Activated CD4-positive, alpha-beta memory T cell treated with anti-CD3 and anti-CD28 coated beads for 36 hours (primary cell): ENCODE measurements at places on chromosomes 4 and X. TPM values are rescaled to one million over a fixed set of nuclear protein-coding genes. Genes with fewer than 3 reads are reported as not detected.

MXD4 gene
- 4.9 TPM for total RNA-seq

DNA sequence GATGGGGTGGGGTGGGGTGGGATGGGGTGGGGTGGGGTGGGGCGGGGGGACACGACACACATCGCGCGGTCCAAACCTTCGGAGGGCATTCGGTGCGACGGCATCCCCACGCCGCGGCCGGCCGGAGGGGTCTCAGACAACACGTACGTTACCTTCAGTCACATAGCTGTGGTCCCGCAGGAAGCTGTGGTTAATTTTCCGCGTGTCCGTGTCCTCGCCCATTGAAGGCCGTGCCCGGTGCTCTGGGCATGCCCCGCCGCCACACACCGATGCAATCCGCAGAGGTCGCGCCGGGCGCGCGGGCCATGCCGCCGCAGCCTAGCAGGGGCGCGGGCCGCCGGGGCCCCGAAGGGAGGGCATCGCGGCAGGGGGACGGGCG, 417 bp downstream of the PPP2R2C start:
- H3K27me3 ChIP-seq: peaks cover 68% of the 10 kb centered on the region
- H3K4me3 ChIP-seq: no peak overlapping the region
- no peaks in the 10 kb centered on the region for H3K36me3 ChIP-seq
- H3K4me1 ChIP-seq: peaks cover 7% of the 10 kb centered on the region
- DNase-seq: no peak

DNA sequence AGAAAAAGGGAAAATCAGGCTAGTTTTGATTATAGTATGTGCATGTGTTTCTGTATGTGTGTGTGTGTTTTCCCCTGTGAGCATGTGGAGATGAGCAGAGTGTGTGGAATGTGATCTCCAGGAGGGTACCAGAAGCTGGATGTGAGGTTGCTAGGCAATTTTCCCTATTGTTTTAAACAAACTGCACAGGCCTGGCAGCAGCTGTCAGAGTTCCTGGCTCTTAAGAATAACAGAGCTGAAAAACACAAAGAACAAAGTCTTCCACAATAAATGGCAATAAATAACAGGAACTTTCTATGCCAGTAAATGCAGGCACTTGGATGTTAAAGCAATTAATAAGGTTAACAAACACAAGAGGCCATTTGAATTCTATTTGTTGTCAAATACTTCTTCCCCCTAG, 344.6 kb upstream of the CTSO start:
- no peaks in the 10 kb centered on the region for H3K36me3 ChIP-seq
- H3K27ac ChIP-seq: no peak overlapping the region
- no peak overlapping the region for H3K4me3 ChIP-seq
- DNase-seq: no peak
- no peaks in the 10 kb centered on the region for H3K4me1 ChIP-seq

ADRA2C gene
- total RNA-seq: not detected

GRCh38 chrX:154408659-154409221, 314 bp downstream of the DNASE1L1 start:
- H3K27me3 ChIP-seq: no peaks in the 10 kb centered on the region
- H3K36me3 ChIP-seq: peaks cover 6% of the 10 kb centered on the region
- peak overlapping the region; percentile 52 for H3K4me3 ChIP-seq
- H3K4me1 ChIP-seq: peaks cover 16% of the 10 kb centered on the region
- no peak for DNase-seq
- H3K27ac ChIP-seq: no peak overlapping the region

GRCh38 chr4:11487868-11488544, 59.3 kb upstream of the HS3ST1 start:
- H3K36me3 ChIP-seq: no peaks in the 10 kb centered on the region
- H3K27me3 ChIP-seq: no peaks in the 10 kb centered on the region
- H3K27ac ChIP-seq: no peak overlapping the region
- peaks cover 24% of the 10 kb centered on the region for H3K4me1 ChIP-seq
- no peak for DNase-seq

HTRA3 gene
- total RNA-seq: not detected

BST1 gene
- 0.67 TPM for total RNA-seq

DNA sequence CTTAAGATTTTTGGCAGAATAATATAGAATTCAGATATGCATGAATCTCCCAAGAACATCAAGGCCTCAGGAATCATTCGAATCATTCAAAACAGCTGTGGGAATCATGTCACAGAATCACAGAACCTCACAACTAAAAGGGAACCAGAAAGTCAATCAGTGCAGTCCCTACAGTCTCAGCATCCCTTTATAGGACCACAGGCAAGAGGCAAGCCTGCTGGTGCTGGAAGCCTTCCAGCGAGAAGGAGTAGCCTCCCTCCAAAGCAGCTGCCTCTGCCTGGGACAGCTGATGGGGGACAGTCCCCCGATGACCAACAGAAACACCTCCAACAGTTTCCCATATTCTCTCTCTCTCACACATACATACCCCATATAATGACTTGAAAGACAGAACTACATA, 20.7 kb downstream of the QDPR start:
- H3K27me3 ChIP-seq: no peaks in the 10 kb centered on the region
- H3K4me3 ChIP-seq: no peak overlapping the region
- no peak for DNase-seq
- peaks cover 8% of the 10 kb centered on the region for H3K4me1 ChIP-seq
